ENCODE measurements at places on chromosomes 4 and X. TPM values are rescaled to one million over a fixed set of nuclear protein-coding genes. Genes with fewer than 3 reads are reported as not detected.

- DNase-seq, result no peak
Observed at GRCh38 chr4:147782087-147782781, 50.3 kb downstream of the ARHGAP10 start.

DNA sequence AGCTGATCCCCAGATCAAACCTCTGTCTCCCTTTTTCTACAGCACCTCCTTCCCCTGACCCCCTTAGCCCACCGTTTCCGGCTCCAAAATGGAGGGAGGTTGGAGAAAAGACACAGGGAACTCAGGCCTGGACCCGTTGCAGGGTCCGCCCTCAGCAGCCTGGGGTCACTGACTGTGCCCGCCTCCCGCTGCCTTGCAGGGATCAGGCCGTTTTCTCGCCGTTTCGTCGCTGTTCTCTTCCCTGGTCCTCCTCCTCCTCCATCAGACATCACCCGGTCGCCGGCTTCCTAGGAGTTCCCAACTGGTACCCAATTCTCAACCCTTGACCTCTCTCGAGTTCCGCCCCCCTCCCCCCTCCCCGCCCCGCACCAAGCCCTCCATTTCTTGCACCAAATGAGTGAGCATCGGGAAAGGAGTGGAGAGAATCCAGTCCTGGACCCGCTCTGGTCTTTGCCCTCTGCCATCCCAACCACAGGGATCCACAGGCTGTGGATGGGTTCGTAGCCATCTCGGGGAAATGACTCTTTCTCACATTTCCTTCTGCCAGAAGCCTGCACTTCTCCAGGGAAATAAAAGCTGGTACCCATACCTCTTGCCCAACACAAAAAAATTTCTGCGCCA, 493 bp downstream of the TCEAL5 start:
- DNase-seq, result no peak

- DNase-seq, result no peak
Observed at GRCh38 chr4:38751341-38752010, 31.3 kb downstream of the TLR10 start.

DNA sequence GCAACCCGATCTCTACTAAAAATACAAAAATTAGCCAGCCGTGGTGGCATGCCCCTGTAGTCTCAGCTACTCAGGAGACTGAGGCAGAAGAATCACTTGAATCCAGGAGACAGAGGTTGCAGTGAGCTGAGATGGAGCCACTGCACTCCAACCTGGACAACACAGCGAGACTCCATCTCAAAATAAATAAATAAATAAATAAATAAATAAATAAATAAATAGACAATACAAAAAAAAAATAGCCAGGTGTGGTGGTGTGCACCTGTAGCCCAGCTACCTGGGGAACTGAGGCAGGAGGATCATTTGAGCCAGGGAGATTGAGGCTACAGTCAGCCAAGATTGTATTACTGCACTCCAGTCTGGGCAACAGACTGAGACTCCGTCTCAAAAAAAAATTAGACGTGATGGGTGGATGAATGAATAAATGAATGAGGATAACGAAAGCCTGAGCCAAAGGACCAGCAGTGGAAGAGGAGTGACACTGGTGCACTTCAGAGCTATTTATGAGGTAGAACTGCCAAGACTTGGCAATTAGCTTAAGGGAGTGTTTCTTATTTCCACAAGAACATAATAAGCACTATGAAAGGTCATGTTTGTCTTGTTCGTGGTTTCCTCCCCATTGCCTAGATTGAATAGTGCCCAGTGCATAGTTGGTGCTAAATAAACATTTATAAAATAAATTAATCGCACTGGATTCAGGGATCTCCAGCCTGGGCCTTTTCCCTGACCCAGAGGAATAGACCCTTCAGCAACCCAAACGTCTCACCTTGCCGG, 232.2 kb downstream of the IDS start:
- no peak for DNase-seq

GRCh38 chr4:184346682-184347081, 127.7 kb downstream of the IRF2 start:
- DNase-seq, result no peak

DNA sequence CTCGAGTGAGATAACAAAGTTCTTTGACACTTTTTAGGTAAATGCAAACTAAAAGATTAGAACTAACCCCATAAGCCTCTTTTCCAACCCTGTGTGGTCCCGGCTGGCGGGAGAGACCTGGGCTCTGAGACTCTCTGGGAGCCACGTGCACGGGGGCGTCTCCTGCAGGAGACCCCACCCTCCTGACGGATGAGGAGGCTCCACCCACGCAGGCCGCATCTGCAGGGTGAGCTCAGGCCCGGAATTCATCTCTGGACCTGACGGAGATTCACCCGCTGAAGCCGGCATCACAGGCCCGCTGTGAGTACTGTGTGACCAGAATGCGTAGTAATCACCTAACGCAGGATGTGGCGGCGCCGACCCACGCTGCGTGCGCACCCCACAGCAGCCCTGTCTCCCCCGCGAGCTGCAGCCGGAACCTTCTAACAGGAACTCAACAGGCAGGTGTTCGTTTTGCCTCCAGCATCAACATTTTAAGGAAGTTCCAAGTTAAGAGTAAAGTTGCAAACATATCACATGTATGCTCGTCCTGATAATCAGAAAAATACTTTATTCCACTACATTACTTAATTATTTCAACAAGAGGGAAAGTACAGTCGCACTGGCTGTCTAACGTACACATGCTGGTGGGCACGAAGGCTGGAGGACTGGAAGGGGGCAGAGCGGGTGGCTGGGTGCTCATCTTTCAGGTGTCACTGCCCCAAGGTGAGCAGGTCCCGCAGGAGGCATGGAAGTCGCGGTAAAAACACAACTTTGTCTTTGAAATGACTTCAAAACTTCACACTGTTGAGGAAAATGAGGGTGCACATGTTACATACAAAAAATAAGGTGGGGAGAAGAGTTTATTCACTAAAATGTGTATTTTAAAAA, 44.5 kb downstream of the FGFRL1 start:
- no peak for DNase-seq

- no peak for DNase-seq
Observed at GRCh38 chr4:183287309-183287659, 32.8 kb downstream of the CLDN22 start.

- no peak for DNase-seq
Observed at GRCh38 chr4:20364969-20365368, 113.3 kb downstream of the SLIT2 start.

DNA sequence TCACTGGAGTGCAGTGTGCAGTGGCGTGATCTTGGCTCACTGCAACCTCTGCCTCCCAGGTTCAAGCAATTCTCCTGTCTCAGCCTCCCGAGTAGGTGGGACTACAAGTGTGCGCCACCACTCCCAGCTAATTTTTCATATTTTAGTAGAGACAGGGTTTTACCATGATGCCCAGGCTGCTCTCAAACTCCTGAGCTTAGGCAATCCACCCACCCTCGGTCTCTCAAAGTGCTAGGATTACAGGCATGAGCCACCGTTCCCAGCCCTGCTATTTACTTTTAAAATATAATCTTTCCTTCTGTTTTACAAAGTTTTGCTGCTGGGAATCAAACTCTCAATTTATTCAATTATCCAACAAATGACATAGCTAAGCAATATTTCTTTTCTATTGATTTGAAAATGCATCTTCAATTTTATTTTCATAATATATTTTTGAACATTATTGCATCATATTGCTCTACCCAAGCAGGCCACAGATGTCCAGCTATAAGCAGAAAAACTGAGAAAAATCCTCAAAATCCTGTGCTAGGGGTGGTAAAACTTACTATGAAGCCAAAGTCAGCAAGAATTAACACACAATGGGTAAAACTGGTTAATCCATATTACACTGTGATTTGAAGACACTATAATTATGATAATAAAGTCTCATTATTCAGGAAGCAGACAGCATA, 5.2 kb downstream of the TIFA start:
- DNase-seq, result no peak

GRCh38 chr4:164441109-164441508, 312.8 kb upstream of the SMIM31 start:
- DNase-seq, result no peak

DNA sequence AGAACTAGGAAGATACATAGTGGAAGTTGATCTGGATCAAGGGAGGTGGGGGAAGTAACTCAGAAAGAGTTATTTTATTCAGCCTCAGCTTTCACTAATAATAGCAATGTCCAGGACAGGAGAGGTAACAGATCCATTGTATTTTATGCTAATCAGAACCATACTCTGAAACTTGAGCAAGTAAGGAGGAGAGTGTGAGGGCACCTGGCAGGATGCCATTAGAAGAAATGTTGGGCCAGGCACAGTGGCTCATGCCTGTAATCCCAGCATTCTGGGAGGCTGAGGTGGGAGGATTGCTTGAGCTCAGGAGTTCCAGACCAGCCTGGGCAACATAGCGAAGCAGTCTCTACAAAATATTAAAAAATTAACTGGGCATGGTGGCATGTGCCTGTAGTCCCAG, 16.3 kb downstream of the GPR34 start:
- DNase-seq, result no peak

DNA sequence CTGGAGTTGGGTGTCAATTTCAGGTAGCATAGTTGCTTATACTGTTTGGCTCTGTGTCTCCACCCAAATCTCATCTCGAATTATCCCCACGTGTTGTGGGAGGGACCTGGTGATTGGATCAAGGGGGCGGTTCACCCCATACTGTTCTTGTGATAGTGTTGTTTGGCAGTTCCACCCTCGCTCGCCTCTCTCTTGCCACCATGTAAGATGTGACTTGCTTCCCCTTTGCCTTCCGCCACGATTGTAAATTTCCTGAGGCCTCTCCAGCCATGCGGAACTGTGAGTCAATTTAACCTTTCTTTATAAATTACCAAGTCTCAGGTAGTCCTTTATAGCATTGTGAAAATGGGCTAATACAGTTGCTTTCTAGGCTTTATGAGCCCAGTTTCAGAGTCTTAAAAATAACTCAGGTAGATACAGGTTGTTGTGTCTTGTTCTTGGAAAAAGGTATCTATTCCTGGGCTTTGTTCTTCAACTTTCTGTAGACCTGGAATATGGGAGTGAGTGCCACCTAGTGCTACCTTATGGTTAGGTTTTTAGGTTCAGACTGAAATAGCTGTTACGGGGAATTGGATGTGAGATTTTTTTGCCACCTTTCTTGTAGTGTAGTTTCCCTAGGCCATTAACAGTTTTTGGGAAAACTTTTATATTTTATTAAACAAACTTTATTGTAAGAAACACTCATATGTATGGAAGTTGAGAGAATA, 15.6 kb downstream of the PGK1 start:
- peak; percentile 32 for DNase-seq

GRCh38 chrX:38848671-38849455, 47.6 kb downstream of the MID1IP1 start:
- no peak for DNase-seq

The TAF7L gene
- 0.08 TPM for polyA plus RNA-seq

The PABPC1L2B gene
- polyA plus RNA-seq, result not detected

The PPARGC1A gene
- polyA plus RNA-seq, result 0.07 TPM
